ENCODE measurements at places on chromosomes 4 and X. TPM values are rescaled to one million over a fixed set of nuclear protein-coding genes. Genes with fewer than 3 reads are reported as not detected.

The EIF2S3 gene
- total RNA-seq: 503 TPM

The ARHGAP36 gene
- total RNA-seq: 0.22 TPM

The TEX28 gene
- not detected for total RNA-seq

The EVC2 gene
- total RNA-seq: 6.1 TPM

The SMARCAD1 gene
- total RNA-seq: 66.6 TPM

The ZNF280C gene
- total RNA-seq: 33.1 TPM

The CSAG1 gene
- not detected for total RNA-seq

The PPP4R3C gene
- not detected for total RNA-seq

The PCYT1B gene
- 33.9 TPM for total RNA-seq

The SPANXD gene
- not detected for total RNA-seq

The TTC29 gene
- 0.15 TPM for total RNA-seq

The IL1RAPL1 gene
- 10.7 TPM for total RNA-seq

The TMSB15A gene
- total RNA-seq: 561 TPM

The SORCS2 gene
- total RNA-seq: 12.9 TPM

The CXCL6 gene
- total RNA-seq: 1.5 TPM

The POU3F4 gene
- total RNA-seq: not detected

The ARHGAP6 gene
- 1.1 TPM for total RNA-seq

The DACH2 gene
- 0.11 TPM for total RNA-seq

The HDAC8 gene
- total RNA-seq: 28.4 TPM

The GAGE13 gene
- not detected for total RNA-seq

The SPANXA2 gene
- not detected for total RNA-seq

The FOXP3 gene
- total RNA-seq: 0.19 TPM
